ENCODE measurements at places on chromosomes 6 and 20. TPM values are rescaled to one million over a fixed set of nuclear protein-coding genes. Genes with fewer than 3 reads are reported as not detected.

- DNase-seq, result peak; percentile 1
These were observed 188.8 kb downstream of the DLL1 start for GRCh38 chr6:170102038-170102437.

DNA sequence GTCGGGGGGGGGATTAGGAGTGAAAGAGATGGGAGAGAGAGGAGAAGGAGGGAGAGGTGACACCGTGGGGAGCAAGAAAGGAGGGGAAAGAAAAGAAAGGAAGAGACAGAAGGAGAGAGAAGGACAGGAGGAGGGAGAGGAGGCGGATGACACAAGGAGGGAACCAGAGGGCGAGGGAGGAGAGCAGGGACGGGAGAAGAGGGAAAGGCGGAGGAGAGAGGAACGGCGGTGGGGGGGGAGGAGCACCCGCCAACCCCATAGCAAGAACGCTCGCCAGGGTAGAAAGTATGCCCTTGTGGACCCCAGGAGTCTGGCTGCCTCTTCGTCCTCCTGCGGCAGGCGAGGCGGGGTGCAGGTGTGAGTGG is 4.5 kb upstream of the INSM1 start:
- no peak for DNase-seq

GRCh38 chr6:104799134-104799657 is 60.5 kb downstream of the HACE1 start:
- no peak for DNase-seq

DNA sequence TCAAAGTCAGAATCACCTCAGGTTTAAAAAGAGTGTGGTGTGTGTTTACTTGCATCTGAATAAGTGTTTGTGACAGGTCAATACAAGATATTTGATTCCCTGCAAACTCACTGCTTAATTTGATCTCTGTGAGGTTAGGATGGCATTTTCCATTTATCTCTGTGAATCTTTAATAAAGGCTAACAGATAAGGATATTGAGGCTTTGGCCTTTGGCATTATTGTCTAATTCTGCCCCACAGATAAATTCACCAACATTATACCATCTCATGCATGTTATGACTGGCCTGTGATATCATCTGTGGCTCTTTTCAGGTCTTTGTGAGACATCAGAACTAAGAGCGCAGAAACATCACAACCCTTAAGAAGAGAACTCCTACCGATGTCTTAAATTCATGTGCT is 84.7 kb downstream of the TRMT6 start:
- no peak for DNase-seq

GRCh38 chr6:31718265-31718664 is 3.1 kb downstream of the LY6G6D start:
- DNase-seq, result no peak

YIPF3 gene
- 75.9 TPM for total RNA-seq

BANF2 gene
- not detected for total RNA-seq

OR2B6 gene
- not detected for total RNA-seq

KCNK5 gene
- total RNA-seq, result 0.24 TPM

C6orf118 gene
- total RNA-seq, result not detected

ZSCAN16 gene
- 13.7 TPM for total RNA-seq

CDKN1A gene
- total RNA-seq, result 156 TPM

SYCP2L gene
- 0.20 TPM for total RNA-seq

Data from naive thymus-derived CD4-positive, alpha-beta T cell (primary cell).